CD4-positive, alpha-beta T cell treated with Interleukin-17A for 1 hour (primary cell): ENCODE measurements at places on chromosomes 7 and 10.

GRCh38 chr10:44385026-44385695 lies at the start of gene CXCL12:
TSS of gene CXCL12 (minus strand) at chr10:44385097. CDS start at chr10:44385005, 92 bp downstream.
- no peak for DNase-seq

- DNase-seq = no peak
Observed at GRCh38 chr10:65765006-65765541, 1160.8 kb upstream of the LRRTM3 start.

- DNase-seq = no peak
Observed at GRCh38 chr7:94514140-94514889, 4.7 kb downstream of the CASD1 start.

DNA sequence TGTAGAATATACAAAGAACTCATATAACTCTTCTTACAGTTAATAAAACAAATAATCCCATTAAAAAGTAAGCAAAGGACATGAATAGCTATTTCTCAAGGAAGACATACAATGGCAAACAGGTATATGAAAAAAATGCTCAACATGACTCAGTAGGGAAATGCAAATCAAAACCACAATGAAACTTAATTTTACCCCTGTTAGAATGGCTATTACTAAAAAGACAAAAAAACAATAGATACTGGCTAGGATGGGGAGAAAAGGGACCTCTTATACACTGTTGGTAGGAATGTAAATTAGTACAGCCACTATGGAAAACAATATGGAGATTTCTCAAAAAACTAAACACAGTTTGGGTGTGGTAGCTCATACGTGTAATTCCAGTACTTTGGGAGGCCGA lies 37.8 kb downstream of the HERPUD2 start:
- DNase-seq = no peak

- peak; percentile 46 for DNase-seq
Observed at GRCh38 chr10:21372651-21373410, 152.7 kb downstream of the SKIDA1 start.

- DNase-seq = no peak
Observed at GRCh38 chr10:30806850-30807249, 177.3 kb upstream of the LYZL2 start.

DNA sequence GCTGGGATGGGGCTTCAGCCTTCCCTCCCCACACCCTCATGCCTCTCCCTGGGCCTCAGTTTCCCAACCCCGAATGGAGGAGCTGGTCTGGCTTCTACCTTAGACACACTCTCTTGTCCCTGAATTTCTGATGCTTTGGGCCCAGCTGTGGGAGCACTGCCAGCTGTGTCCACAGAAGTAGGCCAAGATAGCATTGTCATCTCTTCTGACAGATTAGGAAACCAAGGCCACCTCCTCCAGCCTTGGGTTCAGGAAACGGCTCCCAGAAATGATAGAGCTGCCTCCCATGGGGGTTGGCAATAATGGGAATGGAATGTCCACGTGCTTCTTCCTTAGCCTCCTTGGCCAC lies 1.3 kb downstream of the PPIF start:
- DNase-seq = no peak

- DNase-seq = no peak
Observed at GRCh38 chr10:3951993-3952392, 167.0 kb upstream of the KLF6 start.

GRCh38 chr7:113752289-113752688 lies 166.5 kb downstream of the PPP1R3A start:
- no peak for DNase-seq

DNA sequence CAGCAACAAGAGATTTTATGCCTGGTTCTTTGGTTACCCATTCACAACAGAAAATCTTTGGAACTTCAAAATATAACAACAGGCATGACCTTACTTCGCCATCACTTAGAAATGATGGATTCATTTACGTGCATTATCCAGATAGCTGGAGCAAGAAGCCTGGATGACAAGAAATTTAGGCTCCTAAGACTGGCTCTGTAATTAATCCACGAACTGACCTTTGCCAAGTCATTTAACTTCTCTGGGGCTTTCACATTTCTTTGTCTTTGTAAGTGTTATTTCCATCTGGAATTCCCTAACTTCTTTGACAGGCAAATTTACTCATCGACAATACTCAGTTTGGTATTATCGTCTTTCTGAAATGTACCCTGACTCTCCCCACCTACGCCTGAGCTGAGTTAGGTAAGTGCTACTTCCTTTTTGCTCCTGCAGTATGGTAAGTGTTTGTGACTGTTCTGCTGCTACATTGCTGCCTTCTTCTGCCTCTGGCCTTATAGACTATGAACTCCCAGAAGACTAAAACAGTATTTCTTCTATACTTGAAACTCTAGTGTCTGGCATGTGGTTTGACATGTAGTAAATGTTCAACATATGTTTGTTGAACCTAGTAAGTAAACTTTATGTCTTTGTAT lies 5.5 kb upstream of the MDFIC start:
- peak; percentile 45 for DNase-seq

- DNase-seq = no peak
Observed at GRCh38 chr10:61211468-61211867, 241.7 kb downstream of the TMEM26 start.

- DNase-seq = no peak
Observed at GRCh38 chr7:77425101-77426051, 9.2 kb upstream of the GSAP start.

- no peak for DNase-seq
Observed at GRCh38 chr7:146655928-146656797, 539.6 kb downstream of the CNTNAP2 start.

DNA sequence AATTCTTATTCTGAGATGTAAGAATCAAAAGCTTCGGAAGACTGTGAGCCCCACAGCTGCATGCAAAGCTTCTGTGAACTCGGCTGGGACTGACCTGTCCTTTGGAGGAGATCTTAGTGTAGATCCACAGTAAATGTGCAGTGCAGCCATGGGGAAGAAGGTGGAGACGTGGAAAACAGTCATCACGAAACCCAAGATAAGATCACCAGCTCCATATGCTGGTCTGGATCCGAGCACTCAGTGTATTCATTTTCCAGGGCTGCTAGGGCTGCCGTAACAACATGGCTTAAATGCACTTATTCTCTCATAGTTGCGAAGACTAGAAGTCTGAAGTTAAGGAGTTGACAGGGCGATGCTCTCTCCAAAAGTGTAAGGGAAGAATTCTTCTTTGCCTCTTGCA lies 143.0 kb upstream of the TCF7L2 start:
- no peak for DNase-seq

- no peak for DNase-seq
Observed at GRCh38 chr7:40680657-40681056, 545.9 kb downstream of the SUGCT start.

DNA sequence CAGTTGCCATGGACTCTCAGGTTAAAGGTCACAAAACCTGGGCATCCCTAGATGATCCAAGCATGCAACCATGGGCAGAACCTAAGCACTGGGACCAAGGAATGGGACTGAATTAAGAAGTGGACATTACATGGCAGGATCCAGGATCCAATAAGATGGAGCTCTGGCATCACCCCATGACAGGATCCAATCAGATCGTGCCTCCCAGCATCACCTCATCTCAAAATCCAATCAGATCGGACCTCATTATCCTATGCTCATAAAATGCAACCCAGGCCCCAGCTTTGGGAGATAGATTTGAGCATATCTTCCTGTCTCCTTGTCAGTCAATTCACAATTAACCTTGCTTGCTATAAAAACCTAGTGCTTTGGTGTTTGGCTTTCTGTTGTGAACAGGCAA lies 616.1 kb downstream of the PARD3 start:
- no peak for DNase-seq

GRCh38 chr10:18723801-18724200 lies 64.6 kb downstream of the ARL5B start:
- DNase-seq = no peak

GRCh38 chr7:20865684-20866083 lies 79.0 kb upstream of the SP8 start:
- no peak for DNase-seq

- DNase-seq = no peak
Observed at GRCh38 chr7:127818306-127818705, 166.3 kb downstream of the SND1 start.

- no peak for DNase-seq
Observed at GRCh38 chr7:20482071-20482470, 133.4 kb upstream of the ABCB5 start.

DNA sequence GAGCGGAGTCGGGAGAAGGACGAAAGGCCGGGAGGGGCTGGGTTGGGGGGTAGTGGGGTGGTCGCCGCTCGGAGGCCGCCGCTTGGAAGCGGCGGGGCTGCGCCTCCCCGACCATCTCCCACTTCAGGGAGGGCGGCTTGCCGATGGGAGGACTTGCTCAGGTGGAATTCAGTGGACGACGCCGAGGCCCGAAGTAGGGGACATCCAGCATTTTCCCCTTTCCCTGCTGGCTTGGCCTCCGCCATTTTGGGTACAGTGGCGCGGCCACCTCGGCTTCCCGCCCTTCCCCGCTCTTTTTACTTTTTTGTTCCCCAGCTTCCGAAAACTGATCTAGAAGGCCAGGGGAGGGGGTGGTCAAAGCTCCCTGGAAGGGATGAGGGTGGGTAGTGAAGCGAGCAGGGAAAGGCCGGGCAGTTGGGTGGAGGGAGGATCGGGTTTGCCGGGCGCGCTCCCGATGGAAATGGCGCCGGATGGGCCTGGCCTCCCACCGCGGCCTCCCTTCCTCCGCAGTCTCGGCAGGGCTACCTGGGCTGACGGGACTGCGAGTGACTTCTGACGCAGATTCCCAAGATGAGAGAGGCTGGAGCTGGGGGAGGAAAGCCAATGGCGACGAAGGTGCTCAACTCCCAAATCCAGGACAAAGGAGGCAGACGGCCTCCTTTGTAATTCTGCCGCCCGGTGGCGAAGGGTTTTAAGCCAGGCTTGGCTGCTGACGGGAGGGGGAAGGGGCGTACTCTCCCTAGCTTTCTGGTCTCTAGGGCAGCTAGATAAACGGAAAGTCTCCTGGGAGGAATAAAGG lies at the start of gene PBLD:
PBLD (minus strand) TSS at position 670 of the 799 bp plus-strand sequence. CDS start 26,084 bp downstream, outside the sequence.
- DNase-seq = peak; percentile 73

DNA sequence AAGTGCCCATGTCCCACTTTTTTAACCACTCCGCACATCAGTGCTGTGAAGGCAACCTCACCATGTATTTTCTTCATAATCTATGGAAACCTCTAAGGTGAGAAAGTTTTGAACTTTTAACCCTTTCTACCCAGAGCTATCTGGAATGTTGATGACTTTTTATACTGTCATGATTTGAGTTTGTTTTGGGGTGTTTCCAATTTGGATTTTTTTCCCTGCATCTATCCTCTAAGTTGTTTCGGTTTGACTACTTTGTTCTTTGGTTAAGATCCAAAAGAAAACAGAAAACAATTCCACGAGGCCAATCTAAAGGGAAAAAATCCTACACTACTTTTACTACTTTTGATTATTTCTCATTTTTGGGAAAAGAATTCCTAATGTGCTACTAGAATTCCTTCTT lies 279.7 kb downstream of the USP6NL start:
- DNase-seq = no peak

- no peak for DNase-seq
Observed at GRCh38 chr7:157652954-157653826, 316.4 kb downstream of the DNAJB6 start.

DNA sequence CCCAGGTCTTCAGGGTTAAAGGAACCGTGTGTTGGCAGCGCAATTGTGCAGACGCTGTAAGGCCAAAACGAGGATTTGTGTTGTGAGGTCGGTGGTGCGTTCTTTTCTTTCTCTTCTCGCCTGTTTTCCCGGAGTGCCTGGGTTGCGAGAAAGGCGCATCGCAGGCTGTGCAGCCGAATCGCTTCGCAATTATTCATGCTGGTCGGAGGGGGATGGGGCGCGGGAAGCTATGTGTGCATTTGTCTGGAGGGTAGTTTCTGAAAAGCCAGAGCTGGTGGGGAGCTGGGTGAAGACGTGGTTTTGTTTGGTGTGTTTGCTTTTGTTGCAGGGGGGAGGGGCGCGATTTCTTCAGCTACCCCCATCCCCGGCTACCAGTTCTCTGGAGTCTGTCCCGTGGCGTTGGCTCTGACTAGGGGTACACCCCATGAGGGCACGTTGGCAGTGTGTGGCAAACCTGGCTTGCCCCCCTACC lies 2.1 kb downstream of the MXI1 start:
- peak; percentile 75 for DNase-seq

- no peak for DNase-seq
Observed at GRCh38 chr7:131544449-131545301, 11.8 kb downstream of the PODXL start.

- DNase-seq = no peak
Observed at GRCh38 chr7:128076196-128076795, 45.1 kb upstream of the LRRC4 start.
